Endodermal cell (in vitro differentiated cells): ENCODE measurements at places on chromosomes 5 and 9. TPM values are rescaled to one million over a fixed set of nuclear protein-coding genes. Genes with fewer than 3 reads are reported as not detected.
A peak's percentile ranks its signal among the peaks of the same experiment; 100 is the strongest.

GRCh38 chr5:31983851-31984250 lies 190.3 kb downstream of the GOLPH3 start:
- no peaks in the 10 kb centered on the region for H3K27me3 ChIP-seq
- H3K36me3 ChIP-seq, result no peaks in the 10 kb centered on the region
- H3K27ac ChIP-seq, result no peak overlapping the region
- peaks cover 2% of the 10 kb centered on the region for H3K4me1 ChIP-seq
- no peak overlapping the region for H3K4me3 ChIP-seq
- no peak for DNase-seq

DNA sequence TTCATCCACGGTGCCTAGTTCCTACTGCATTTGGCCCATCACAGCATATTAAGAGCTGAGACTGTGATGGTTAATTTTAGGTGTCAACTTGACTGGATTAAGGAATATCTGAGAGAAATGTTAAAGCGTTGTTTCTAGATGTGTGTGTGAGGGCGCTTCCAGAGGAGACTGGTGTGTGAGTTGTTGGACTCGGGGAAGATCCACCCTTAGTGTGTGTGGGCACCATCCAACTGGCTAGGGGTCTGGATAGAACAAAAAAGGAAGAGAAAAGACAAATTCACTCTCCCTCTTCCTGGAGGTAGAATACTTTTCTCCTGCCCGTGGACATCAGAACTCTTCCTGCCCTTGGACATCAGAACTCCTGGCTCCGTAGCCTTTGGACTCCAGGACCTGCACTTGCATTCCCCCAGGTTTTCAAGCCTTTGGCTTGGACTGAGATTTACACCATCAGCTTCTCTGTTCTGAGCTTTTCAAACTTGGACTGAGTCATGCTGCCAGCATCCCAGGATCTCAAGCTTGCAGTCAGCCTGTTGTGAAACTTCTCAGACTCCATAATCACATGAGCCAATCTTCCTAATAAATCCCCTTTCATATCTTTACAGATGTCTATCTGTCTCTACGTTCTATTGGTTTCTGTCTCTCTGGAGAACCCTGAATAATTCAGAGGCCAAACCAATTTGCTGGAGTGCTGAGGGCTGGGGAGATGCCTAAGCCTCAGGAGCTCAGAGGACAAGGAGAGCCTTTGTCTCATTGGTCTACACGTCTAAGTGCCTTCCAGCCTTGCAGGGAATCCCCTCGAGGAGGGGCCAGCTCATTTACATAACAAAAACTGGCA lies 164.5 kb downstream of the DCP2 start:
- peaks cover 97% of the 10 kb centered on the region for H3K36me3 ChIP-seq
- H3K4me3 ChIP-seq, result no peak overlapping the region
- no peaks in the 10 kb centered on the region for H3K4me1 ChIP-seq
- H3K27ac ChIP-seq, result no peak overlapping the region
- DNase-seq, result peak; percentile 42

DNA sequence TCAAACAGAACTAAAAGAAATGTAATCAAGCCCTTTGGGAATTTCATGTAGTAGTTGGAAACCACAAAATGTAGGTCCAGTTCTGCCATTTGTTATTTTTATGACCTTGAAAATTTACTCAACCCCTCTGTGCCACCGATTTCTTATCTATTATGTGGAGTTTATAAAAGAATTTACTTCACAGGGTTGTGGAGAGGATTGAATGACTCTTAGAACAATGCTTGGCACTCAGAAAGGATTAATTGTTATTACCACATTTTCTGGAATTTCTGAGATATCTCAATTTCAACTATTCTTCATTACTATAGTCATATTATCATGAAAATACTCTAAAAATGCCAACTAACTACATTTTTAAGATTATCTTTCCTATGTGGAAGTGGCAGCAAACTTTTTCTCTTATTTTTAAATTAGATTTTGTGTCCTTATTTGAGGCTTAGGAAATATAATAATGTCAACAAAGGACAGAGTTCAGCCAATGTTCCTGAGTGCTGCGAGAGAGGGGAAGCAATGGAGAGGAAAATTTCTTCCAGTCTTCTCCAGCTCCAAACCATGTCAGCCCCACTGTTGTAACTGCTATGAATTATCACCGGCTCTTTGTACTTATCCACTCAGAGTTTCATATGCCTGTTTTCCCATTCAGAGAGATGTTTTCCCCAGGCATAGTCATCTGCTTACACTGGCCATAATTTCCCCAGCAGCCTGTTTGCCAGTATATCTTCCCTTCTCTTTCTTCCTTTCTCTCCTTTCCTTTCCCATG lies 525.6 kb downstream of the SPATA31D1 start:
- no peak overlapping the region for H3K27ac ChIP-seq
- H3K4me1 ChIP-seq, result no peaks in the 10 kb centered on the region
- peaks cover 4% of the 10 kb centered on the region for H3K27me3 ChIP-seq
- H3K36me3 ChIP-seq, result no peaks in the 10 kb centered on the region
- H3K4me3 ChIP-seq, result no peak overlapping the region

- H3K36me3 ChIP-seq, result peaks cover 5% of the 10 kb centered on the region
- DNase-seq, result no peak
- H3K27ac ChIP-seq, result no peak overlapping the region
- no peaks in the 10 kb centered on the region for H3K27me3 ChIP-seq
- H3K4me3 ChIP-seq, result no peak overlapping the region
Measured at GRCh38 chr5:14266686-14267085, 123.5 kb downstream of the TRIO start.

DNA sequence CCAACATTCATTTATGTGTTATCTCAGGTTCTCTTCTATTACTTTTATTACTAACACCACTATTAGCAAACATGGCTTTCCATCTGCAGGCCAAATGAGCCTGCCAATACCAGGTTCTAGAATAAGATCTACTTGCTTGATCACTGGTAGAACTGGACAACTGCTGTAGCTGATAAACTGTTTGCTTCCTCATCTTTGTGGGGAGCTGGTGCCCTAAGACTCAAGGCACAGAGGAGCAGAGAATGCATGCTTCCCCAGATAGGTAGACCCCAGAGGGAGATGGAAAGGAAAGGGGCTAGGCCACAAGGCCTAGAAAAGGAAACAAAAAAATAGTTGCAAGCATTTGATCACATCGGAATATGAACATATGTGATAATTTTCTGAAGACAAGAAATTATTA lies 30.7 kb upstream of the AUH start:
- H3K36me3 ChIP-seq, result no peaks in the 10 kb centered on the region
- no peaks in the 10 kb centered on the region for H3K27me3 ChIP-seq
- H3K27ac ChIP-seq, result no peak overlapping the region

DNA sequence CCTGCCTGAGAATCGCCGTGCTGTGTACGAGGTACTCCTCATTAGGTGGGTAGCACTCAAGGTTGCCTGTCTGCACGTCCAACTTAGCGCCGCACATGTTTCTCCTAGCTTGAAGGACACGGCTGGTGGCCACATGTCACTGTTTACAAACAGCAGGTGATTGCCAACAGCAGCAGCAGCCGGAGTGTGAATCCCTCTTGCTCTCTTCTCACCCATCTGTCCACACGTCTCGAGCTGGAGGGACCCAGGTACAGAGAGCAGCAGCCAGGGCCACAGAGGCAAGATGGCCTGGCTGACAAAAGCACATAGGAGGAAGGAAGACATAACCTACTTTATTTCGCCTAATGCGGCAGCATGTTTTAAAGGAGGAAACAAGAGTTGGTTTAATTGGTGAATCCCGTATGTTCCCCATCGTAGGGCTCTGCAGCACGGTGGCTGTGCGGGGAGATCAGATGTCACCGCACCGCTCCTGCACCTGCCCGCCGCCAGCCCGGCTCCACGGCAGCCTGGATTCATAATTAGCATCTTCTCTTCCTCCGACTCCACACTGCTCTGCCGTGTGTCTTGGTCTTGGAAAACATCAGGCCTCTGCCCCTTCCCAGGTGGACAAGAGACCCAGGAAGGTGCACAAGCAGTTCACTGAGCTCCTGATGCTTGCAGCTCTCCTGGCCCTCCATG lies 201.6 kb upstream of the IRX1 start:
- H3K27me3 ChIP-seq, result no peaks in the 10 kb centered on the region
- DNase-seq, result no peak
- H3K27ac ChIP-seq, result no peak overlapping the region
- no peak overlapping the region for H3K4me3 ChIP-seq
- no peaks in the 10 kb centered on the region for H3K4me1 ChIP-seq
- no peaks in the 10 kb centered on the region for H3K36me3 ChIP-seq

DNA sequence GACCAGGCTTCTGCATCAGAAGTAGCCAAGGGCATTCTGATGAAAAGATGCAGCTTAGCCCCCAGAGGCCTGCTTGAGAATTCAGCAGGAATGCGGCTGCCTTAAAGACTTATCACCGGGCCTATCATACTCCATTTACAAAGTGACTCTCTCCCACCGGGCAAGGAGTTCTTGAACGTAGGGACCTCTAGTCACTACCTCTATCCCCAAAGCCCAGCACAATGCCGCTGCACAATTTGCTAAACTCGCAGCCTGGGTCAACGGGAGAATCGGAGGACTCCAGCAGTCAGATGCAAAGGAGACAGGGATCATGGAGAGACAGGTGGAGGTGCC lies 661 bp downstream of the PDCL start:
- DNase-seq, result peak; percentile 83
- H3K4me1 ChIP-seq, result no peaks in the 10 kb centered on the region
- peaks cover 28% of the 10 kb centered on the region for H3K36me3 ChIP-seq
- no peaks in the 10 kb centered on the region for H3K27me3 ChIP-seq
- H3K27ac ChIP-seq, result peak overlapping the region; percentile 83

Gene ZMYND19
- 47.6 and 47.8 TPM in 2 replicates for total RNA-seq

Gene PRDM9
- total RNA-seq, result 0.15 TPM in 1 of 3 replicates, not detected in the others

Gene AMBP
- total RNA-seq, result 0.54 and 0.68 TPM in 2 replicates
